ENCODE measurements at places on chromosomes 6 and 20. TPM values are rescaled to one million over a fixed set of nuclear protein-coding genes. Genes with fewer than 3 reads are reported as not detected.

DNA sequence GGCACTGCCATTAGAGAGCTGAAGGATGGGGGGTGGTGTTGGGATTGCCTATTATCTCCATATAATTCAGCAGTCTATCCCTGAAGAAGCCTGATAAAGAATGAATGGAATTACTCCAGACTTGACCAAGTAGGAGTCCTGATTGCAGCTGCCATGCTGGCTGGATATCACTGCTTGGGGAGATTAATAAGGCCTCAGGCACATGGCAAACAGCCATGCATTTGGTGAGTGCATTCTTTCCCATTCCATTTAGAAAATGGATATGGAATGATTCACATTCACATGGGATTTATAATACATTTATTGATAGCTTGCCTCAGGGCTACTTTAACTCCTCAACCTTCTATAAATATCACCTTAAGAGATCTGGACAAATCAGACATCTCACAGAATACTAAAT, 49.6 kb upstream of the HLA-A start:
- H3K27me3 ChIP-seq, result no peaks in the 10 kb centered on the region
- H3K27ac ChIP-seq, result no peak overlapping the region
- H3K4me3 ChIP-seq, result no peak overlapping the region
- no peak for DNase-seq

- no peak for DNase-seq
- no peak overlapping the region for H3K4me3 ChIP-seq
- no peaks in the 10 kb centered on the region for H3K27me3 ChIP-seq
- H3K4me1 ChIP-seq, result no peaks in the 10 kb centered on the region
These were observed 611.5 kb upstream of the IMPG1 start for GRCh38 chr6:76683985-76684384.

GRCh38 chr20:60490217-60491050, 532.2 kb downstream of the CDH26 start:
- no peak for DNase-seq
- H3K27me3 ChIP-seq, result no peaks in the 10 kb centered on the region
- no peak overlapping the region for H3K27ac ChIP-seq
- H3K4me1 ChIP-seq, result peaks cover 2% of the 10 kb centered on the region
- no peak overlapping the region for H3K4me3 ChIP-seq
- H3K36me3 ChIP-seq, result no peaks in the 10 kb centered on the region

DNA sequence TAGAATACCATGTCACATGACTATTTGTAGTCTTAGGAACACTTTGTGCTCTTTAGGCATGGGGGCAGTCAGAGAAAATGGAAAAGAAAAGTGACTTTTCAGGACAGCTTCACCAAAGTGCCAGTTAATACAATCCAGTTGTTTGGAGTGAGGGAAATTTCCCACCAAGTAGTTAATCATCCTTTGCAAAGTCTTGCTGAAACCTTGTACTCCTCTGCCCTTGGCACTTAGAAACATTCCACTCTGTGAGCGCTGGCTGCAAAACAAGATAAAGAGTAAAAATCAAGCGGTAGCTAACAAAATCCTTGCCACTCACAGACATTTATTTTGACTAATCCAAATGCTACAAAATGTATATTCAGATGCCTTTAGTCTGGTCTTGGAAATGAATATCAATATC, 229.2 kb upstream of the HSF2 start:
- H3K27me3 ChIP-seq, result no peaks in the 10 kb centered on the region
- H3K4me1 ChIP-seq, result no peaks in the 10 kb centered on the region
- no peak for DNase-seq
- no peak overlapping the region for H3K4me3 ChIP-seq
- H3K27ac ChIP-seq, result no peak overlapping the region

DNA sequence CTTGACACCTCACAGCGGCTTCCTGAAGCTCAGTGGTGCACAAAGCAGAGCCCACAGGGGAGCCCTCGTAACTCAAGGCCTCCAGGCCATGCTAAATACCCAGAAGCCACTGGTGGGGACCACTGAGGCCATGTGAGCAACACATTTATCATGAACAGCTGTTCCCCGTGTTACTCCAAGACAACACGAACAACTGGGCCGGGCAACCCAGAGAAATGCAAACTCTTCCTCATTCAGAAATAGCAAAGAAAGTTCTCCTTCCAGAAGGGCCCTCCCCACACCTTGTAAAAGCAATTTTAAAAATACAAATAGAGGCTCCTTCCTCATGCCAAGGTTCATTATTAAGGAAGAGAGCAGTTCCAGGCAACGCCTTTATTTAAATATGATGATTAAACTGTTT, 36.3 kb upstream of the SLCO4A1 start:
- no peak for DNase-seq
- no peaks in the 10 kb centered on the region for H3K36me3 ChIP-seq
- peak overlapping the region; percentile 62 for H3K27ac ChIP-seq
- peaks cover 56% of the 10 kb centered on the region for H3K4me1 ChIP-seq

DNA sequence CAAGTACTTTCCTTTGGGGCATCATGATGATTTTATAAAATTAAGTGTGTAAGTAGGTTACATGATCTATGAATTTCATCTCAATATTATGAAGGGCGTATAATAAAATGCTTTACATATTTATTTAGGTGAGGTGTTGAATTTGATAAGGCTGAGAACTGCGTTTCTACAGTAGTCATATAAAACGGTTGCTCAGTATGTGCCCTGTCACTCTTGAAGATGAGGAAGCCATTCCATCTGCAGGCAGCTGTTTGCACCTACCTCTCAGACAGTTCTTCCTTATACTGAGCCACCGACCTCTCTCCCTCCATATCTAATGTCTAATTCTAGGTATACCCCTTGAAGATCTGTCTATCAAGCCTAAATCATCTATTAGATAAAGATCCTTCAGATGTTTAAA, 16.1 kb downstream of the NCOA7 start:
- no peak overlapping the region for H3K4me3 ChIP-seq
- H3K27ac ChIP-seq, result no peak overlapping the region
- DNase-seq, result no peak
- H3K4me1 ChIP-seq, result peaks cover 32% of the 10 kb centered on the region

GRCh38 chr6:161890133-161890831, 616.4 kb upstream of the AGPAT4 start:
- H3K36me3 ChIP-seq, result no peaks in the 10 kb centered on the region
- no peaks in the 10 kb centered on the region for H3K27me3 ChIP-seq
- no peaks in the 10 kb centered on the region for H3K4me1 ChIP-seq
- H3K4me3 ChIP-seq, result no peak overlapping the region
- DNase-seq, result no peak
- H3K27ac ChIP-seq, result no peak overlapping the region

GRCh38 chr6:13354331-13355042, 26.1 kb upstream of the TBC1D7 start:
- H3K27ac ChIP-seq, result peak overlapping the region; percentile 3
- DNase-seq, result no peak
- H3K36me3 ChIP-seq, result no peaks in the 10 kb centered on the region
- H3K27me3 ChIP-seq, result no peaks in the 10 kb centered on the region
- peaks cover 18% of the 10 kb centered on the region for H3K4me1 ChIP-seq

- no peaks in the 10 kb centered on the region for H3K4me1 ChIP-seq
- no peak overlapping the region for H3K4me3 ChIP-seq
- no peaks in the 10 kb centered on the region for H3K27me3 ChIP-seq
- H3K36me3 ChIP-seq, result no peaks in the 10 kb centered on the region
- no peak for DNase-seq
These were observed 456.3 kb downstream of the MAFB start for GRCh38 chr20:40232756-40233155.

GRCh38 chr6:2231438-2231837, 14.0 kb downstream of the GMDS start:
- H3K4me1 ChIP-seq, result no peaks in the 10 kb centered on the region
- no peak overlapping the region for H3K27ac ChIP-seq
- H3K27me3 ChIP-seq, result no peaks in the 10 kb centered on the region
- no peaks in the 10 kb centered on the region for H3K36me3 ChIP-seq
- no peak overlapping the region for H3K4me3 ChIP-seq
- DNase-seq, result no peak

GRCh38 chr6:152142105-152142504, 334.6 kb downstream of the ESR1 start:
- H3K27me3 ChIP-seq, result no peaks in the 10 kb centered on the region
- no peaks in the 10 kb centered on the region for H3K4me1 ChIP-seq
- no peak overlapping the region for H3K27ac ChIP-seq
- H3K36me3 ChIP-seq, result peaks cover 97% of the 10 kb centered on the region
- DNase-seq, result no peak

GRCh38 chr6:23537828-23538227, 588.2 kb upstream of the NRSN1 start:
- no peak for DNase-seq
- H3K27me3 ChIP-seq, result no peaks in the 10 kb centered on the region
- H3K4me1 ChIP-seq, result no peaks in the 10 kb centered on the region

- DNase-seq, result no peak
- H3K36me3 ChIP-seq, result no peaks in the 10 kb centered on the region
- no peak overlapping the region for H3K4me3 ChIP-seq
- H3K4me1 ChIP-seq, result peaks cover 17% of the 10 kb centered on the region
- H3K27ac ChIP-seq, result no peak overlapping the region
These were observed 48.2 kb downstream of the MRPL14 start for GRCh38 chr6:44078827-44079671.

GRCh38 chr20:32468860-32469259, 110.7 kb downstream of the ASXL1 start:
- H3K36me3 ChIP-seq, result no peaks in the 10 kb centered on the region
- H3K4me1 ChIP-seq, result peaks cover 91% of the 10 kb centered on the region
- H3K27me3 ChIP-seq, result no peaks in the 10 kb centered on the region

DNA sequence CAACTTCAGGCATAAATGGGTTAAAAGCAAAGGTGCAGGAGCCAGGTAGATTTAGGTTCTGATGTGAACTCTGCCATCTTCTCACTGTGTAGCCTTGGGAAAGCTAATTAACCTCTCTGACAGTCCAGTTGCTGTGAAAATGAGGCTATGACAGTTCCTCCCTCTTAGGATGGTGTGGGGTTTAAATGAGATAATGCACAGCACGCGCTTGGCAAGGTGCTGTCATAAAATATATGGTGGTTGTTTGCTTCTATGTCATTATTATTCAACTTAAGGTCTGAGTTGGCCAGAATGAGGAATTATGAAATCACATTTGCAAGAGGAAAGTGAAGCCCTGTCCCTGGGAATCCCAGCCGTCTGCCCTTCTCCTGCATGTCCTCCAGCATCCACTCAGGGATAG, 15.5 kb upstream of the BCAS1 start:
- no peaks in the 10 kb centered on the region for H3K36me3 ChIP-seq
- DNase-seq, result no peak
- no peak overlapping the region for H3K27ac ChIP-seq
- H3K4me1 ChIP-seq, result no peaks in the 10 kb centered on the region
- no peak overlapping the region for H3K4me3 ChIP-seq

- no peaks in the 10 kb centered on the region for H3K36me3 ChIP-seq
- no peaks in the 10 kb centered on the region for H3K4me1 ChIP-seq
- H3K27ac ChIP-seq, result no peak overlapping the region
These were observed 170.0 kb downstream of the GPX5 start for GRCh38 chr6:28695715-28696114.

- H3K36me3 ChIP-seq, result no peaks in the 10 kb centered on the region
- H3K27me3 ChIP-seq, result no peaks in the 10 kb centered on the region
- no peak overlapping the region for H3K27ac ChIP-seq
- DNase-seq, result no peak
These were observed 106.6 kb downstream of the TRIM27 start for GRCh38 chr6:28816909-28817807.

- H3K4me3 ChIP-seq, result no peak overlapping the region
- H3K27ac ChIP-seq, result no peak overlapping the region
- H3K36me3 ChIP-seq, result no peaks in the 10 kb centered on the region
These were observed 139.4 kb upstream of the GLP1R start for GRCh38 chr6:38909015-38909730.

GRCh38 chr20:52402950-52403349, 211.4 kb upstream of the ZFP64 start:
- H3K4me1 ChIP-seq, result peaks cover 8% of the 10 kb centered on the region
- no peak overlapping the region for H3K4me3 ChIP-seq
- no peak for DNase-seq
- H3K27me3 ChIP-seq, result no peaks in the 10 kb centered on the region

DNA sequence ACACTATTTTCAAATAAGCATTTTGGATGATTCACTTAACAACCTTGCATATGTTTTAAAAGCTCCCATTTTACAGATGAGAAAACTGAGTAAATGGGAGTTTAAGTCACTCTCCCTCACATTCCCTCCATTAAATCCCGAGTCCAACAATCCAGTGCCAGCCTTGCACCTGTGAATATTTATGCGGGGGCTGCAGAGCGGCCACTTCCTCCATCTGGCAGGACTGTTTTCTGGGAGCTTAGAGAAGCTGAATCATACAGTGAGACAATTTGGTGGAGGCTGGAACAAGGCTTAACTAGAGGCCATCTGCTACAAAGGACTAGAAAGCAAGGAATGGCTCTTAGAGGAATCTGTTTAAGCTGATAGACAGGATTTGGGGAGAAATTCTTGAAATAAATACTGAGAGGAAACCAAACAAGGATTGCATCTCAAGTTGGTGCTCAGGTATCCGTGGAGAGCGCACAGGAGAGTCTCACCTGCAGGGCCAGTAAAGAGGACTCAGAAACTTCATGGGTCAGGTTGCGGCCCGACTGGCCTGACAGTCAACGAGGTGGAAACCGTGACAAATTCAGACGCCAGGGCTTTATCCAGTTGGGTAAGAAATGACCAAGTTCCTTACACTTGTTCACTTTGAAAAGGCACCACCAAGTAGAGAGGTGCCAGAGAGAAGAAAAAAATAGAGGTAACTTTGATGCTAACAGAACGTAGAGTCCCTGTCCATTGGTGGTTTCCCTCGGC, 478.5 kb downstream of the QKI start:
- H3K4me1 ChIP-seq, result no peaks in the 10 kb centered on the region
- no peaks in the 10 kb centered on the region for H3K27me3 ChIP-seq
- no peak overlapping the region for H3K27ac ChIP-seq
- no peak for DNase-seq
- no peaks in the 10 kb centered on the region for H3K36me3 ChIP-seq

GRCh38 chr20:19098806-19099578, 113.5 kb upstream of the SLC24A3 start:
- no peaks in the 10 kb centered on the region for H3K4me1 ChIP-seq
- no peaks in the 10 kb centered on the region for H3K36me3 ChIP-seq
- H3K4me3 ChIP-seq, result no peak overlapping the region
- DNase-seq, result no peak

DNA sequence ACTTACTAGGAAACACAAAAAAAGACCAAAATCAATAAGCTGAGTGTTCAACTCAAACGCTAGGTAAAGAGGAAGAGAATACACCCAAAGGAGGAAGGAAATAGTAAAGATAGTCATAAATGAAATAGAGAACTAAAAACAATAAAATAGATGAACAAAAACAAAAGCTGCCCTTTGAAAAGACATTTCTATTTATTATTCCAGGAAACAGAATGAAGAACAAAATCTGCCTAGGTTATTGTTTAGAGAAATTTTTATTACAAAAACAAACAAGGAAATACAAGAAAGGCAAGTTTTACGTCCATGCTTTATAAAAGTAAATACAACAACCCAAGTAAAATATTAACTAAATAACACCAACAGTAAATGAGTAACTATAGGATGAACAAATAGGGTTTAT, 20.1 kb downstream of the HLA-DMB start:
- no peaks in the 10 kb centered on the region for H3K4me1 ChIP-seq
- H3K27ac ChIP-seq, result no peak overlapping the region
- no peak for DNase-seq
- H3K4me3 ChIP-seq, result no peak overlapping the region
- H3K27me3 ChIP-seq, result no peaks in the 10 kb centered on the region

GRCh38 chr6:10323018-10323417, 91.9 kb downstream of the TFAP2A start:
- DNase-seq, result no peak
- H3K4me1 ChIP-seq, result no peaks in the 10 kb centered on the region
- no peaks in the 10 kb centered on the region for H3K27me3 ChIP-seq
- H3K36me3 ChIP-seq, result no peaks in the 10 kb centered on the region
- no peak overlapping the region for H3K4me3 ChIP-seq
- no peak overlapping the region for H3K27ac ChIP-seq

C6orf52 gene
- not detected for total RNA-seq

MYCT1 gene
- total RNA-seq, result 13.8 TPM

SLC35F1 gene
- total RNA-seq, result 0.15 TPM

COL20A1 gene
- 0.03 TPM for total RNA-seq

ZC2HC1B gene
- not detected for total RNA-seq

SLC17A2 gene
- total RNA-seq, result not detected

ULBP3 gene
- 7.0 TPM for total RNA-seq
